ENCODE measurements at places on chromosomes 5 and 9.

DNA sequence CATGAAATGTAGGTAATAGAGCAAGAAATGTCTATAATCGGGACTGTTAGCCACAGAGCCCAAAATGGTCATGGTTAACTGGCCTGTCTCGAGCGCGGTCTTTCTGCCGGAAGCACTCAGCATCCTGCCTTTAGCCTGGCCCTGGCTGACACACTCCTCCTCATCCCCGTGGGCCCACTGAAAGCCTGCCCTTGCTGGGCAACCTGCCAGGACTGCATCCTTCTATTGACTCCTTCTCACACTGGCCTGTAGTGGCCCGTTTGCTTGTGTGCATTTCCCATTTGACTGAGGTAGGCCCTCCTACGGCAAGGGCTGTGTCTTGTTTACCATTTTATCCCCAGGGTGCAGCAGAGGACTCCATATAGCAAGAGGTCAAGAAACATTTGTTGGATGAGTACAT lies 215.7 kb downstream of the ATPSCKMT start:
- DNase-seq = peak; percentile 24

- DNase-seq = no peak
These were observed 5.9 kb downstream of the TEX10 start for GRCh38 chr9:100346836-100347235.

DNA sequence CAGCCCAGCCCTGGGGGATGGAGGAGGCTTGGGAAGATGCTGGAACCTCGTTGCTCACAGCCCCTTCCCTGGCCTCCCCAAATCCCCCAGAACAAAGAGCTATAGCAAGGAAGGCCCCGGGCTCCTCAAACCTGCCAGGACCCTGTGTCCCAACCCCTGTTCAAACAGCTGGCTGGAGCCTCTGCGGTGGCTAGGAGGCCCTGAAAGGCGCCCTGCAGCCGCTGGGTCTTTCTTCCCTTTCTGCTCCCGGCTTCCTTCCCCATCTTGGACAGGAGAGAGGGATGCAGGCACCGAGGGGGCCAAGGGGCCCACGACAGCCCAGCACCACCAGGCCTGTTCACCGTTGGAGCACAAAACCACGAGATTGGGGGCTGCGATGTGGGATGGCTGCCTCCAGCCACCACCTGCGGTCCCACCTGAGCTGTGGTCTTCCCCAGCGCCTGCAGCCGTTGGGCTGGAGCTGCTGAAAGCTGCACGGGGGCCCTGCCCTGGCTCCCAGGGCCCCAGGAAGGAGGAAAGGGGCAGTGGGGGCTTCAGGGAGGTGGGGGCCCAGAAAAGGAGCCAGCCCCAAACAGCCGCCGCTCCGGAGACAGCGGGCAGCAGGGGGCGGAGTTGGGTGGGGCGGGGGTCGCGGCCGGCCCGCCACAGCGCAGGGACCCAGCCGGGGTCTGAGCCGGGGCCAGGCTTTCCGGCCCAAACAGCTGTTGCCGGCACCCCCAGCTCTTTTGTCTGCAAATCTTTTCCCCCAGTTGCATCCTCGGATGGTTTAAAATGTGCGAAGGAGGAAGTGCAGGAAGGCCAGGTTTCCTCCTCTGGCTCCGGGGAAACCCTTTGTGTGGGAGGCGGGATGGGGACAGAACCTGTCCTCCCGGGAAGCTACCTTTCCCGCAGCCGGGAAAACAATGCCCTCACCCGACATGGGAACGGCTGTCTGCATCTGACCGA lies 16.1 kb downstream of the NOTCH1 start:
- DNase-seq = no peak

- DNase-seq = no peak
These were observed 254.1 kb downstream of the CDH18 start for GRCh38 chr5:19733612-19734495.

DNA sequence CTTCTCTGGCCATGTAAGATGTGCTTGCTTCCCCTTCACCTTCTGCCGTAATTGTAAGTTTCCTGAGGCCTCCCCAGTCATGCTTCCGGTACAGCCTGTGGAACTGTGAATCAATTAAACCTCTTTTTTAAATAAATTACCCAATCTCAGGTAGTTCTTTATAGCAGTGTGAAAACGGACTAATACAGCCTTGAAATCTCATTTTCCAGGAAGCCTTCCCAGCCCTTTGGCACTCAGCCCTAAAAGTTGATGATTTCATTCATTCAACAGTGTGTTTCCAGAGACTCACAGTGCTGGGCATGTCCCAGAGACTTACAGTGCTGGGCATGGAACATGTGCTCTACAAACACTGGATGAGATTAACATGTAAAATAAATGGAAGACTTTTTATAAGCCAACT lies 135.8 kb downstream of the DCP2 start:
- DNase-seq = no peak

- no peak for DNase-seq
These were observed 3.4 kb upstream of the IRX4 start for GRCh38 chr5:1885868-1886845.

GRCh38 chr5:168592014-168592368 lies 12.8 kb upstream of the PANK3 start:
- DNase-seq = no peak

DNA sequence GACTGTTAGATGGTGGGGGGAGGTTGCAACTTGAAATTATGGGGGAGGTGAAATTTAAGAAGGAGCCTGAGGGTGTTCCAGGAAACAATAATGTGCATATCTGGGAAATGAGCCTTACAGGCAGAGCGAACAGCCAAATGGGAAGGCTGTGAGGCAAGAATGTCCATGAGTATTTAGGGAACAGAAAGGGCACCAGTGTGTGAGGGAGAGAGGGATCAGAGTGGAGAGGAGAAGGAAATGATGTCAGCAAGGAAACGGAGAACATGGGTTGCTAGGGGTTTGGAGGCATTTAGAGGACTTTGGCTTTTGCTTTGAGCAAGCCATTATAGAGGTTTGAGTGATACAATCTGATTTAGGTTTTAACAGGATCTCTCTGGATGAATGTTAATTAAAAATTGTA lies 285.4 kb downstream of the TLE4 start:
- DNase-seq = no peak

- peak; percentile 9 for DNase-seq
These were observed 30.8 kb downstream of the SLC6A3 start for GRCh38 chr5:1414311-1415058.

GRCh38 chr5:173689737-173690360 lies 73.4 kb upstream of the BOD1 start:
- DNase-seq = peak; percentile 63

DNA sequence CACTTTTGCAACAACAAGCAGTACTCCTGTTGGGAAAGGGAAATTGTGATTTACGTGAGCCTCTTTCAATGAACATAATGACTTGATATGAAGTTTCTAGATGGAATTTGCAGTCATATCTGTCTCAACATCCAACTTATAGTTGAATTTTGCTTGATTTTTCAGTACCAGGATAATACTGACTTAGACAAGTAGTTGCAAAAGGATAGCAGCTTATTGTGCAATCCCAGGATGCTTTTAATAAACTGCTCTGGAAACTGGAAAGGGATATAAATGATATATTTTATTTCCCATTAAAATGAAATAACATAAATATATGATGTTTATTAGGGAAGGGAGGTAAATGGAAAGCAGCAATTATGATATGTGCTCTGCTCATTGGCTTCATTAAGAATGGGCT lies 174.4 kb upstream of the RGMB start:
- no peak for DNase-seq

DNA sequence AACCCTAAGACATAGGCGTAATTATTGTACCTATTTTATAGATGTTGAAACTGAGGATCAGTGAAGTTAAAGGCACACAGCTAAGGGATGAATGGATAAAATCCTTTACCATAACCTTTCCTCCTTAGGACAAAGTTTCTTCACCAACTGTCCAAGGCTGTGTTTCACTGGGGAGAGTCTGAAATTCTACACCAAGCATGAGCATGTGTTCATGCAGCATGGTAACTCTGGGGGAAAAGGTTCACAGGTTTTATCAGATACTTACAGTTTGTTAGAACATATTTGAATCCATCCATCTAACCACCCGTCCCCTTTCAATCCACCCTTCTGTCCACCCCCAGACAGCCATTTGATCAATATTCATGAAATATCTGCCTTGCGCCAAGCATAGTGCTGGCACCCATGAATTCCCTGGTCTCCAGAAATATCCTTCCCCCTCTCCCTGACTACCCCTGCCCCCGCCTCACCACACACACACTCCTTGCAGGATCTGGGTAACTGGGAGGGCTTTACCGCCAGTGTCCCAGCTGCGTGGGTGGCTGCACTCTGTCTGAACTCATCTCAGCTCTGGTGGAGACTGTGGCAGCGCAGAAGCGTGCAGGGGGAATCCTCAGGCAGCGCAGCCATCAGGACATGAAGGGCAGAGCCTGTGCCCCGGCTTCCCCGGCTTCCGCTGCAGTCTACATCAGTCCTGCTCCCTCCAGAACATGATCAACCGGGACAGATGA lies 6.3 kb upstream of the KCNIP1 start:
- DNase-seq = no peak

DNA sequence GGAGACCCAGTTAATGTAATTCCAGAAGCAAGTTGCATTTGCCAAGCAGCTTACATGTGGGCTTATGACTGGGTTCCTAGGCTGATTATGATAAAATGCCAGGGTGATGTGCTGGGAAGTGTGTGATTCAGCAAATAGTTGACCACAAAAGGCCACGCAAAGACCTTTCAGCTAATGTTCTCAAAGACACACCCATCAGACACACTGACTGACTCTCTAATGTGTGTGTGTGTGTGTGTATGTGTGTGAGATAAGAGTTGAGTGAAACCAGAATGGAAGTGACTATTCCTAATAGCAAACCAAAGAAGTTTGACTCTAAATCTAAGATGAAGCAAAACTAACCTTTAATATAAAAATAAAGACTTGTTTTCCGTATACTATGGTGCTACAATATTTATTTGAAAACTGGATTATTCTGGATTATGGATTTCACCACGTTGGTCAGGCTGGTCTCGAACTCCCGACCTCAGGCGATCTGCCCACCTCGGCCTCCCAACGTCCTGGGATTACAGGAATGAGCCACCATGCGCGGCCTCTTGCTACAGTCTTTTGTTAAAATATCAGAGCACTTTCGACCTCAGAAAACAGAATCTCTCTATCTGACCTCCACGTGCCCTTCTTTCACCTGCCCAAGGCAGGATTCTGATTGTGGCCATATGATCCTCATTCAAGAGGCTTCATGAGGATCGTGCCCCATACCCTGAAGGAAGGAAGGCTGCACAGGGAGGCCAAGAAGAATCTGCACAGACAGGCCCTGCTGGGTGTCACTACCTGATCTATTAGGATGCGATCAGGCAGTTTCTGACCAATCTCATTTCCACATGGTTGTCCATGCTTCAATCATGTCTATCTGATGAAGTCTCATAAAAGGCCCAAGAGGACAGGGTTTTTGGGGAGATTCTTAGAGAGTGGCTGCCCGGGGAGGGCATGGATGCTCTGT lies 75.6 kb downstream of the USP20 start:
- no peak for DNase-seq

DNA sequence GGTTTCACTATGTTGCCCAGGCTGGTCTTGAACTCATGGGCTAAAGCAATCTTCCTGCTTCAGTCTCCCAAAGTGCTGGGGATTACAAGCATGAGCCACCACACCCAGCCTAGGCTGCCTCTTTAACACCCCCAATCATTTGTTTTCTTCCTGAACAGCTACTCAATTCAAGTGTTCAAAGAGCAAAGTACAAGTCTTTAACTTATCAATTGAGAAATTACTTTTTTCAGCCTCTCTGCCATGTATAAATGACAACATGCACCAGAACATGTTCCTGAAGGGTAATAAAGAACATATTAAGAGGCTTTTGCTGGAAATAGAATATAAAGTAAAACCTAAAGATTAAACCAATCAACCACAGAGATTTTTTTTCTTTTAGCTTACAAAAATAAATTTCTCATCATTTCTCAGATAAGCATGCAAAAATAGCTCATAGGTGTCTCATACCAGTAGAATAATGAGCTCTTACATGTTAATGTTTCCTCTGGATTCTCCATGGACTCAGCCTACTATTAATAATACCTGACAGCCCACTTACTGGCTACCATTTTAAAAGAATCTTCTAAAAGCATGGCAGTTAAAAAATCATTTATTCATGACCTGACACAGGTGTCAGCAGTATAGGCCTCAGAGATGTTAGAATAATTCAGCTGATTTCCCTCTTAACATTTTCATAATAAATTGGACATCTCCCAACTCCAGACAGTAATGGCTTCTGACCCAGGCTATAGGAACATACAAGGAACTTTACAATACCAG lies 60.0 kb downstream of the MCTP1 start:
- no peak for DNase-seq

GRCh38 chr9:22617156-22617555 lies 170.5 kb downstream of the DMRTA1 start:
- DNase-seq = no peak

- DNase-seq = no peak
These were observed 304.0 kb downstream of the TLR4 start for GRCh38 chr9:118008246-118008645.

DNA sequence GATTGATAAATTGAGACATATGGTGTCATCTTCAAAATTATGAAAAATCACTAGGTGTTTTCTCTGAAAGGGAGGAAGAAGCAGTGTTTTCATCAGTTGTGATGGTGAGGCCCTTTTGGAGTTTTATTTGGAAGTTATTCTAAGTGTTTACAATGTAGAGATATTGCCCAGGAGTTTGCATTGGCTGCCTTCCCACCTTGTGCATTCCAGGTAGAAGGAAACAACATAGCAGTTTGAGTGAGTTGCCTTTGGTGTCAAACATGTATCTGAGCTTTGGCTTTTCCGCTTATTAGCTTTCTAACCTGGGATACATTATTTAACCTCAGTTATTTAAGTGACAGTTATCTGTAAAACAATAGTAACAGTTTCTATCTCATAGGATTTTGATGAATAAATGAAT lies 122.5 kb downstream of the SCAMP1 start:
- no peak for DNase-seq

DNA sequence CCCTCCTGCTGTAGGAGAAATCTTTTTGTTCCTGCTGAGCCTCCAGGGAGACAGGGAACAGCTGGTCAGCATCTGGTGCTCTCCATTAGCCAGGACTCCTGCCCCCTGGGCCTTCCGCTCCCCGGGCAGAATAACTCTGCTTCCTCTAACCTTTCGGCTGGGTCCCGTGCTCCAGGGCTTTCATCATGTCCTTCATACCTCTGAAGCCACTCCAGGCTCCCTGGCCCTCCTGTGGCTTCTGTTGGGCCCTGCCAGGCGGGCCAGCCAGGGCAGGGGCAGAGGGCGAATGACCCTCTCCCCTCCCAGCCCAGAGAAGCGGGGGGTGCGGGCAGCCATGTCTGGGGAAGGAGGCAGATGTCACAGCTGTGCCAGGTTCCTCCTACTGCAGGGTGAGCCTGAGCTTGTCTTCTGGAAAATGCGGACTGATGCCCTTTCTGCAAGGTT lies 81.7 kb upstream of the LMX1B start:
- no peak for DNase-seq

GRCh38 chr5:56712895-56713591 lies 102.3 kb upstream of the MAP3K1 start:
- DNase-seq = no peak

Data from psoas muscle (tissue), 8 donors.